ENCODE measurements at places on chromosomes 11 and 22.

GRCh38 chr11:1847926-1848639 is 4.8 kb upstream of the LSP1 start:
- DNase-seq, result no peak

DNA sequence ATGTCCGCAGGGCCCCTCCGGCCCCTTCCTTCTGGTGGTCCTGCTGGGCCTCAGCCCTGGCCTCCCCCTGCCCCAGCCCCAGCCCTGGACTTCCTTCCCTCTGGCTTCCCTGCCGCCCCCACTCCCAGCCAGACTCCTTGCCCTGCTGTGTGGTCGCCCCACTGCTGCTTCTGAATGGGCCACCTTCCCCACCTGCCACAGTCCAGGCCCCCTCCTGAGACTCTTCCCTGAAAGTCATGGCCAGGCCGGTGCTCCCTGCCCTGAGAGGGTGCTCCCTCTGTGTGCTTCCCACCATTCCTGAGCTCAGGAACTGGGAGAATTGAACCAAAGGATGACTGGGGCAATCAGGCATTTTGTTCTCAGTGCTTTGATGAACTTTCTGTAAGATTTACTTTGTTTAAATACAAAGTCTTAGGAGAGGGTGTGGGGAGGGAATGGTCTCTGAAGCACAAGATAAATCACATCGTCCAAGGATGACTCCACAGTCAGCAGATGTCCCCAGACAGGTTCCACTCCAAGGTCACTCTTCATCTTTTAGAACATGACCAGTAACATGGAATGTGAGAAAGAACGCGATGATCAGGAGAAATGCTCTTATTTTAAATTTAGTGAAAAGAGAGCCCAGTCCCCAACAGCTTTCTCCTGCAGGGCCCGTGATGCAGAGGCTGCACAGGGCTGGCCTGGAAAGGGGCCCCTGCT is 774 bp downstream of the APOBEC3D start:
- DNase-seq, result no peak

DNA sequence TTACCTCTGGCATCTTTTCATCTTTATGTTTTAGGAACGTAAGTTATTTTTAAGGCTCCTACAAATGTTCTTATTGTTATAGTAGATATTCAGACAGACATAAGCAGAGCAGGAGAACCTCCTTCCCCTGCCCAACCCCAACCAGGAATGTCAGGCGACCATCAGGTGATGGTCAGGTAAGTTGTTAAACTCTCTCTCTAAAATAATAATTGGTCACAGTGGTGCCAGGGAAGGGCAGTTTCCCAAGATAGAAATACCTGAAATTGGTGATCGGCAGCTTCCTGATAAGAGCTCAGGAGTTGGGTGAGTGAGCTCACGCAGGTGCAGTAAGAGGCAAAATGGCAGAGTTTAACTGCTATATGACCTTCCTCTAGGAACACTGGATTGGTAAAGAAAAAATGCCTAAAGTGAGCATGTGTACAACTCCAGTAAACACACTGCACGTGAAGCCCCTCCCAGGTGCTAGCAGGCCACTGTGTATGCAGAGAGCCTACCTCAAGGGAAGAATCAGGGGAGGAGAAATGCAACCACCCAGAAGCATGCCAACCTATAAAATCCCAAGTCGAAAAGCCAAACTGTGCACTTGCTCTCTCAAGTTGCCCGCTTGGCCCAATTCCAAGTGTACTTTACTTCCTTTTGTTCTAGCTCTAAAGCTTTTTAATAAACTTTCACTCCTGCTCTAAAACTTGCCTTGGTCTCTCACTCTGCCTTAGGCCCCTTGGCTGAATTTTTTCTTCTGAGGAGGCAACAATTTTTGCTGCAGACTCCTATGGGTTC is 273.9 kb downstream of the SBF2 start:
- no peak for DNase-seq

DNA sequence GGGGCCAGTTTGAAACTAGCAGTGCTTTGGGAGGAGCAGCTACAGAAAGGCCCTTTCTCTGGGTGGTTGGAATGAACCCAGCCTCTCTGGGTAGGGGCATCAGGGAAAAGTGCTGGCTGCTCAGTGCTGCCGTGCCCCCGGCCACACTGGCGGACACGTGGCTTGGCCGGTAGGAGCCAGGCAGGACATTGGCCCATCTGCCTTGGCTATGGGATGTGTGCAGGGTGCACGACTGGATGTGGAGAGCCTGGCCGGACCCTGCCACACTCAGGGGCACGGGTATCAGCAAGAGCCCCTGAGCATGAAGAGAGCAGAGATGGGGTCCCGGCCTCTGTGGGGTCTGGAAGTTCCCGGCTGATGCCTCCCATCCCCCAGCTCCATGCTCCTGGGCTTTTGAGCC is 46.6 kb downstream of the TPCN2 start:
- no peak for DNase-seq

DNA sequence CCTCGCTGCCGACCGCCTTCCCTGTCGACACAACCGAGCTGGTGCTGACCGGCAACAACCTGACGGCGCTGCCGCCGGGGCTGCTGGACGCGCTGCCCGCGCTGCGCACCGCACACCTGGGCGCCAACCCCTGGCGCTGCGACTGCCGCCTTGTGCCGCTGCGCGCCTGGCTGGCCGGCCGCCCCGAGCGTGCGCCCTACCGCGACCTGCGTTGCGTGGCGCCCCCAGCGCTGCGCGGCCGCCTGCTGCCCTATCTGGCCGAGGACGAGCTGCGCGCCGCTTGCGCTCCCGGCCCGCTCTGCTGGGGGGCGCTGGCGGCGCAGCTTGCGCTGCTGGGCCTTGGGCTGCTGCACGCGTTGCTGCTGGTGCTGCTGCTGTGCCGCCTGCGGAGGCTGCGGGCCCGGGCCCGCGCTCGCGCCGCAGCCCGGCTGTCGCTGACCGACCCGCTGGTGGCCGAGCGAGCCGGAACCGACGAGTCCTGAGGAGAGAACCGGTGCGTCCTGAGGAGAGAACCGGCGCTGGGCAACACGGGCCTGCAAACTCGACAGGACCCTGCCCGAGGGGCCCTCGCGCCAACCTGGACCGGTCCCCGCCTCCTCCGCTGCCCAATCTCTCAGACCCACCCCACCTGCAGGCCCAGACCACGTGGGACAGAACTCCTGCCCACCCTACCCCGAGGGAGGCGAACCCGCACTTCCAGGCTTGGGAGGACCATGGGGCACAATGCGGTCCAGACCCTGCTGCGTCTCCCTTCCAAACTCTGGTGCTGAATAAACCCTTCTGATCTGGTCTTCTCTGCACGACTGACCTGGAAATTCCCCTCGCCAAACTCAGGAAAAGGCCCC is 866 bp downstream of the GP1BB start:
- DNase-seq, result peak; percentile 54

DNA sequence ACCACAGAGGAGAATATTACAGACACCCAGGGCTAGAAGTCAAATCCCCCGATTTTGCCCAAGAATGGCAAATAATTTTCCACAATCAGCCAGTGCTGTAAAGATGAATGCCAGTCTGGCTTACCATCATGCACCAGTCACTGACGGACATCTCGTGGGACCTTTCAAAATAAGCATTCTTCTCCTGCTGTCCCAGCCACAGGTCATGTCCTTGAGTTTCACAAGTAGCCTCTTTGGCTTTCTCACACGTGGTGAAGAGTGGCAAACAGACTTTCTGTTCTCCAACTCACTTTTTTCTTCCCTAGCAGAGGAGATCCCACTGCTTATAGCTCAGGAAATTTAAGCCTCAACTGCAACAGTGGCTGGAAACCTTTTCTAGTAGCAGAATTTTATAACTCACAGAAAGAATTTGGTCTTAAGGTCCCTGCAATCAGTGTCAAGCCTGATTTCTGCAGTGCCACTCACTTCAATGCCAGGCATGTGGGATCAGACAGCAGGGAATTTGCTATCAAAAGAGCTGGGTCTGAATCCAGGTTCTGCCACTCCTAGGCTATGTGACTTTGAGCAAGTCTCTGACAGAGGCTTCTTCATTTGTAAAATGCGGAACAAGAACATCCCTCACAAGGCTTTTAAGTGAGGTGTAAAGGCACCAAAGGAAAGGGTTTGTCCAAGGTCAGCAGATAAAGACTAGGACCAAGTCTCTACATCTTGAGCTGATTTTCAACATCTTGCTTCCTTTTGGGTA is 3.6 kb downstream of the PIK3IP1 start:
- DNase-seq, result no peak

GRCh38 chr11:68214173-68215086 is 1.3 kb upstream of the KMT5B start:
- DNase-seq, result no peak

DNA sequence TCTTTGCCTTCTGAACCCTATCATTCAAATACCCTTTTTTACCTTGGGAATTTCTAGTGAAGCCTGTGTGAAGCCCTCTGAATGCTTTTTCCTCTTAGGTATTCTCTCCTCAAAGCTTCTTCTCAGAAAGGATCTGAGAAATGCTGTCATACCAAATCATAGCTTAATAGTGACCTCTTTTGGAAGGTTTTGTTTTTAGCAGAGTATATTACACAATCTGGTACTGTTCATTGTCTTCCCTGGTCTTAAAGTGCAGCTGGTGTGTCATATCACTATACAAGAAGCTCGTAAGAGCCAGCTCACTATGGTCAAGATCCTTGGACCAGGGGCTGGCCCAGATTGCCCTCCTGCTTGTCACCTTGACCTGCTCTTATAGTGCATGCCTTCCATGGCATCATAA is 204.4 kb upstream of the ANO5 start:
- DNase-seq, result no peak

Data from CD8-positive, alpha-beta T cell (primary cell).